ENCODE measurements at places on chromosomes 1 and 21.

DNA sequence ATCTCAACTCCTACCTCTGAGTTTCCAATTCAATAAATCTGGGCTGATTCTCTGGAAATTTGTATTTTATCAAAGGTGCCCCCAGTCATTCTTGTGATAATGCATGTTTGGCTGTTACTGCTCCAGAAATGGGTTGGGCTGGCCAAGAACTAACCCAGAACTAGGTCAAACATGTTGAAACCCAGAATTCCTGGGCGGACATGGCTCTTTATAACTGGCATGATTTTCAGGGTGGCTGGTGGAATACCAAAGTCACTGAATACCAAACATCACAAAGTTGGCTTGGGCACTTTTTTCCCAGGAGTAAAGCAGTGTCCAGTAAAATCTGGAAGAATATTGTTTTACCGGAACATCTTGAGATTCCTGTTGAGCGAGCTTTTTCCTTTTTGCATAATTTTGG is 89.4 kb upstream of the S1PR1 start:
- no peak overlapping the region for H3K4me3 ChIP-seq
- H3K27ac ChIP-seq = no peak overlapping the region
- H3K36me3 ChIP-seq = no peaks in the 10 kb centered on the region

DNA sequence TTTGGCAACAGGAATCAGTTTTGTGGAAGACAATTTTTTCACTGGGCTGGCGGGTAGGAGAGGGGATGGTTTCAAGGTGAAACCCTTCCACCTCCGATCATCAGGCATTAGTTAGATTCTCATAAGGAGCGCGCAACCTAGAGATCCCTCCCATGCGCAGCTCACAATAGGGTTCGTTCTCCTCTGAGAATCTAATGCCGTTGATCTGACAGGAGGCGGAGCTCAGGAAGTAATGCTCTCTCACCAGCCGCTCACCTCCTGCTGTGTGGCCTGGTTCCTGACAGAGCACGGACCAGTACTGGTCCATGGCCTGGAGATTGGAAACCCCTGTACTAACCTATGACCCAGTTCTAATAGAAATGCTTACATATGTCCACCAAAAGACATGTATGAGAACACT is 96.6 kb upstream of the KIAA1614 start:
- H3K4me3 ChIP-seq = no peak overlapping the region
- peaks cover 37% of the 10 kb centered on the region for H3K36me3 ChIP-seq
- no peak overlapping the region for H3K27ac ChIP-seq
- peaks cover 19% of the 10 kb centered on the region for H3K4me1 ChIP-seq

GRCh38 chr21:43917515-43918384 is 52.7 kb downstream of the AGPAT3 start:
- peaks cover 5% of the 10 kb centered on the region for H3K36me3 ChIP-seq
- peak overlapping the region; percentile 44 for H3K27ac ChIP-seq
- no peak for DNase-seq
- peaks cover 9% of the 10 kb centered on the region for H3K27me3 ChIP-seq
- H3K4me3 ChIP-seq = peak overlapping the region; percentile 48
- peaks cover 55% of the 10 kb centered on the region for H3K4me1 ChIP-seq

DNA sequence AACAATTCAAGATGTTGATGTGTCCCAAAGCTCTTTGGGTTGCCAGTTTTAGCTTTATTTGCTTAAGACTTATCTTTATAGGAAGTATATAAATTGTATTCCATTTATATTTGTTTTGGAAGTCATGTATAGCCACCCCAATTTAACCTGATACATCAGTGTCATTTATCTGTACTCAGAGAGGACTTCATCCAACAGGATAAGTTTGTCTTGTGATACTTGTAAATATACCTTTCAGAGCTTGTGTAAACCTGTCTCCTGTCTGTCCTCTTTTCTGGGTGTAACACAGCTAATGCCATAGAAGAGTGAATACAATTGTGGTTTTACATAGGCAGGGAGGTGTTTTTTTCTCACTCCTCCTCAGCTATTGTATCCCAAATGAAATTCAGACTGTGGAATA is 10.4 kb downstream of the PTGFR start:
- no peak overlapping the region for H3K27ac ChIP-seq
- no peaks in the 10 kb centered on the region for H3K27me3 ChIP-seq
- no peaks in the 10 kb centered on the region for H3K4me1 ChIP-seq
- no peak overlapping the region for H3K4me3 ChIP-seq

GRCh38 chr1:37851782-37852210 is 7.6 kb downstream of the MTF1 start:
- peaks cover 4% of the 10 kb centered on the region for H3K4me1 ChIP-seq
- H3K27ac ChIP-seq = no peak overlapping the region
- no peaks in the 10 kb centered on the region for H3K27me3 ChIP-seq
- H3K36me3 ChIP-seq = peaks cover 24% of the 10 kb centered on the region
- H3K4me3 ChIP-seq = no peak overlapping the region
- DNase-seq = no peak

GRCh38 chr1:220170836-220171526 is 77.0 kb downstream of the IARS2 start:
- no peaks in the 10 kb centered on the region for H3K4me1 ChIP-seq
- peaks cover 54% of the 10 kb centered on the region for H3K36me3 ChIP-seq
- H3K4me3 ChIP-seq = no peak overlapping the region

DNA sequence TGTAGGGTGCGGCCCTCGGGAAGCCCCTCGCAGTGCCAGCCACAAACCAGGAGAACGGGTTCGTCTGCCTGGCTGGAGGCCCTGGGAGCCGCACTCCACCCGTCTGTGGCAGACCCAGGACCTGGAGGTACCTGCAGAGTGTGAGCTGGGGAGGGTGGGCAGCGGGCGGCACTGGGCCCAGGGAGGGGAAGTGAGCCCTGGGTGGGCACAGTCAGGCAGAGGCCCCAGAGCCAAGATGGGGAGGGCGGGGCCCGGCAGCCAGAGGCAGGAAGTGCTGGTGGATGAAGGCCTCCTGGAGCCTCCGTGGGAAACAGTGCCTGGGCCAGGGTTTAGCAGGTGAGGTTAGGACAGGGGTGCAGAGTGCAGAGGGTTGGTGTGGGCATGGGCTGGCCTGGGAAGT is 4.0 kb upstream of the PEX10 start:
- H3K27me3 ChIP-seq = peaks cover 32% of the 10 kb centered on the region
- no peak overlapping the region for H3K4me3 ChIP-seq
- DNase-seq = no peak

- H3K27ac ChIP-seq = no peak overlapping the region
- no peaks in the 10 kb centered on the region for H3K36me3 ChIP-seq
- no peak overlapping the region for H3K4me3 ChIP-seq
- H3K27me3 ChIP-seq = no peaks in the 10 kb centered on the region
- DNase-seq = no peak
Measured at GRCh38 chr1:211723273-211723672, 47.9 kb upstream of the NEK2 start.

DNA sequence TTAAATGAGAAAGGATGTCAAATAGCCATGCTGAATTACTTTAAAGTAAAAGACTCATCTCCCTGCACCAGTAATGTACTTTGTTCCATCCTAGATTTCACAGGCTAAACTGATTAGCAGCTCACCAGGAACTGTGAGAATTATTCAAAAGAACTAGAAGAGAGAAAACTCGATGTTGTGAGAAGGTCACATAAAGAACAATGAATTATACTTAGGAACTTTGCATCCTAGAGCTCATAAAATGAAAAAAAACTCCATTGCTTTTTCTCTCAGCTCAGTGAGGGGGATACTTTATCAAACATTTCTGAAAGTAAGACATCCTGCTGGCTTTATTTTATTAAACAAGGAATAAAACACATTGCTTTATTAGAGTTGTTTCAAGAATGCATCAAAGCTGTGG is 278.5 kb downstream of the MRPL39 start:
- H3K4me3 ChIP-seq = no peak overlapping the region
- H3K4me1 ChIP-seq = no peaks in the 10 kb centered on the region

DNA sequence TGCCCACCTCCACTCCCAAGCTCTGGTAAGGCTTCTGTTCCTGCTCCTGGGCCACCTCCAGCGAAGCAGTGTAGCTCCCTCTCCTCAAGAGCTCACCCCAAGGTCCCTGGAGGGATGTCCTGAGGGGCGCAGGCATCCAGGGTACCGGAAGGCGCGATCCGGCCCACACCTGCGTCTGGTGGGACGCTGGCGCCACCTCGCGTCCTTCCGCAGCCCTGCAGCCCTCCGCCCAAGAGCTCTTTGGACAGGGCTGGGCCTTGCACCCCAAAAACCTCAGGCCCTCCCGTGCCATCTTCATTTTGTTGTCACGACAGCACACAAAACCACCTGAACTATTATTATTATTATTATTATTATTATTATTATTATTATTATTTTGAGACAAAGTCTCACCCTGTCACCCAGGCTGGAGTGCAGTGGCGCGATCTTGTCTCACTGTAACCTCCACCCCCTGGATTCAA is 49.2 kb upstream of the PAX7 start:
- H3K4me1 ChIP-seq = no peaks in the 10 kb centered on the region
- H3K36me3 ChIP-seq = no peaks in the 10 kb centered on the region
- H3K4me3 ChIP-seq = no peak overlapping the region

GRCh38 chr21:39666681-39667315 is 54.1 kb downstream of the B3GALT5 start:
- H3K4me3 ChIP-seq = no peak overlapping the region
- peaks cover 20% of the 10 kb centered on the region for H3K4me1 ChIP-seq
- peak overlapping the region; percentile 92 for H3K27ac ChIP-seq
- peaks cover 9% of the 10 kb centered on the region for H3K27me3 ChIP-seq

- H3K4me1 ChIP-seq = no peaks in the 10 kb centered on the region
- H3K4me3 ChIP-seq = no peak overlapping the region
- DNase-seq = no peak
- no peak overlapping the region for H3K27ac ChIP-seq
- peaks cover 55% of the 10 kb centered on the region for H3K27me3 ChIP-seq
- H3K36me3 ChIP-seq = no peaks in the 10 kb centered on the region
Measured at GRCh38 chr1:23927097-23927496, 13.9 kb upstream of the CNR2 start.

DNA sequence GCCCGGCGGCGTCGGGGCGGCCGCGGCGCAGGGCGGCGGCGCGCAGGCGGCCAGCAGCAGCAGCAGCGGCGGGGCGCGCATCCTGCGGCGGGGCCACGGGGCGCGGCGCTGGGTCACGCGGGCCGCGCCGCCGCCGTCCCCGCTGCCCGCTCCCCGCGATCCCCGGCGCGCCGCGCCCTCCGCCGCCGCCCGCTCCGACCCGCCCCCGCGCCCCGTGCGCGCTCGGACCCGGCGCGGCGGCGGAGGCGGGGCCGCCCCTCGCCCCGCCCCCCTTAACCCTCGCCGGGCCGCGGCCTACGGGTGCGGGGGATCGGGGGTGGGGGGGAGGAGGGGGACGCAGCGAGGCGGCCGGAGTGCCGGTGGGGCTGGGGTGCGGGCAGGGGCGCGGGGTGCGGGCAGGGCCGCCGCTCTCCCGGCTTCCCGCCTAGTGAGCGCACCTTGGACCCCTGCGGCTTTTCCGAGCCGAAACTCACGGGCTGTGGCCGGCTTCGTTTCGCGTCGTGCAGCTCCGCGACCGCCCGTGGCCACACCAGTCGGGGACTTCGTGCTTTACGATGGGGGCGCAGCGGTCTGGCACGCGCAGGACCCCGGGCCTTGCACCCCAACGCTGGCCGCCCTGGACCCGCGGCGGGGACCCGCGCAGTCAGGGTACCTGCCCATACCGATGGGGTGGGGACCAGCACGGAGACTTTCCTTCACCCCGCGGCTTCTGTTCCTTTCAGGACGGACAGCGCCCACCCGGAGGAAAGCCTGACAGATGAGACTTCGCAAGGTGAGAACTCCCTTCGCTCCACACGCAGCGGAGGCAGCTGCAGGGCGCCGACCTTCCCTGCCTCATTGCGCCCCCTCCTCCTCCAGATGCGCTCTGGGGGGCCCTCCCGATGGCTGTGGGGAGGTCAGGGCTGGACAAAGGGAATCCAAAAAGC is at the start of gene FNDC10:
Gene FNDC10, minus strand, starts transcription at position 201 of the 926 bp plus-strand sequence. Its CDS starts 120 bp downstream, at position 81.
- no peaks in the 10 kb centered on the region for H3K36me3 ChIP-seq
- no peak within 1 kb of the TSS for H3K27ac ChIP-seq
- H3K27me3 ChIP-seq = peaks cover 49% of the 10 kb centered on the region
- H3K4me1 ChIP-seq = peaks cover 5% of the 10 kb centered on the region
- DNase-seq = peak; percentile 50

GRCh38 chr1:61078618-61079295 is 3.6 kb upstream of the NFIA start:
- H3K27me3 ChIP-seq = peaks cover 62% of the 10 kb centered on the region
- peak overlapping the region; percentile 98 for H3K4me3 ChIP-seq
- H3K36me3 ChIP-seq = no peaks in the 10 kb centered on the region
- DNase-seq = no peak
- no peak overlapping the region for H3K27ac ChIP-seq
- peaks cover 50% of the 10 kb centered on the region for H3K4me1 ChIP-seq

DNA sequence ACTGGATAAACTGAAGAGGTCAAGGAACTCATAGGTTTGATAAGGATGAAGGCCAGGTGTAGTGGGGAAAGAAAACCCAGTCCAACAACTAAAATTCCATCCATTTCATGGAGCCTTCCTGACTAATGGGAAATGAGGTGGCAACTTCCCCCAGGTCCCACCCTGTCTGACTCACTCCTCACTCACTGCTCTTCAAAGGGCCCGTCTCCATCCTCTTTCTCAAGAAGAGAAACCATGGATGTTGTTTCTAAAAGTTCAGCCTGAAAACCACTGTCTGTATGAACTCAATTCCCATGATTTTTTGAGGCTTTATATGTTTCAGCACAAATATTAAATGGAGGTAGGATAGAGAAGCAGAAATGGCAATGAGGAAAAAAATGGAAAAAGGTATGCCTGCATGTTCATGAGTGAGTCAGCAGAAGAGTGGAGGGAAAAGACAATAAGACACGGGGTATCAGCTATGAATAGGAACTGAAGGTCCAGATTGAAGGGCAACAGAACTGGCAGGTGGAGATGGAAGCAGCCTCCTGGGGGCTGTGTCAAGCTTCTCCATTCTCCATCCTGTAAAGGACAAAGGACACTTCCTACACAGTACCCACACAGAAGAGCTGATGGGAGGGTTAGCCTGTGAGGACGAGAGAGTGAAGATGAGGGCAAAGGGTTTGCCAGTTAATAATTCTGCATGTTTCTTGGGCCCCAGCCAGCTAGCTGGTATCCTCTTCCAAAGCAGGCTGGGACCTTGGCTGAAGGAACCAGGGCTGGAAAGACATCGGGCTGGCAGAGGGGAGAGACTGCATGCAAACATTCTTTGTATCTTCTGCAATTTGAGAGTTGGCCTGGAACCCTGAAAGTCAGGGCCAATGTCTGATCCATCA is 5.5 kb upstream of the ELOVL1 start:
- H3K27me3 ChIP-seq = peaks cover 5% of the 10 kb centered on the region
- H3K36me3 ChIP-seq = no peaks in the 10 kb centered on the region
- H3K27ac ChIP-seq = no peak overlapping the region

DNA sequence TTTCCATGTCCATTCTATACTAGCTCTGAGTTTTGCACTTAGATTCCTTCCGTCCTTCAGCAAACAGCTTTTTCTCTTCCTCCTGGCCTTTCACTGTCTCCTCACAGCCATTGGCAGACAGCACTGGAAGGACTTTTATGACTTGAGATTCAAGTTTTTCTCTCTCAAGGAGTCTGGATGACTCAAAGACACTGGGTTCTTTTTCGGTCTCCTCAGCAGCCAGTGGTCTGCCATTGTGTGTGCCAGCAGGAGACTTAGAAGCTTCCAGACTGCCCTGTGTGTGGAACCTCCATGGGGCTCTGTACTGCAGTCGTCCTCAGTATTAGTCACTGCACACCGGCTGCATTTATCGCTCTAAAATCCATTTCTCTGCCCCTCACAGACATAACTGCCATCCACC is 30.5 kb downstream of the NTNG1 start:
- H3K27me3 ChIP-seq = no peaks in the 10 kb centered on the region
- no peak for DNase-seq
- H3K36me3 ChIP-seq = no peaks in the 10 kb centered on the region

Data from nephron progenitor cell (in vitro differentiated cells).